ENCODE measurements at places on chromosomes 6 and 20. TPM values are rescaled to one million over a fixed set of nuclear protein-coding genes. Genes with fewer than 3 reads are reported as not detected.

The C20orf204 gene
- 6.8 TPM for total RNA-seq

GRCh38 chr6:106788761-106789160, 159.4 kb downstream of the QRSL1 start:
- DNase-seq: no peak

- DNase-seq: peak; percentile 54
Measured at GRCh38 chr6:142155895-142156757, 9.1 kb downstream of the VTA1 start.

The OPRM1 gene
- total RNA-seq: not detected

GRCh38 chr6:142026471-142026870, 106.3 kb upstream of the GJE1 start:
- no peak for DNase-seq

The DTNBP1 gene
- 16.4 TPM for total RNA-seq

DNA sequence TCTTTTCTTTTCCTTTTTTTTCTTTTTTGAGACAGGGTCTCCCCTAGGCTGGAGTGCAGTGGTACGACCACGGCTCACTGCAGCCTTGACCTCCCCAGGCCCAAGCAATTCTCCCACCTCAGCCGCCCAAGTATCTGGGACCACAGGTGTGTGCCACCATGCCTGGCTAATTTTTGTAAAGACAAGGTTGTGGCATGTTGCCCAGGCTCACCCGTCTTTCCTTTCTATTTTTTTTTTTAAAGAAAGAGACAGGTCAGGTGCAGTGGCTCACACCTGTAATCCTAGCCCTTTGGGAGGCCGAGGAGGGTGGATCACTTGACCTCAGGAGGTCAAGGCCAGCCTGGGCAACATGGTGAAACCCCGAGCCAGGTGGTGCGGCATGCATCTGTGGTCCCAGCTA, 16.6 kb downstream of the BANF2 start:
- no peak for DNase-seq

The RAET1L gene
- not detected for total RNA-seq

- no peak for DNase-seq
Measured at GRCh38 chr20:61537239-61538182, 285.4 kb downstream of the CDH4 start.

All from glomerular endothelial cell (primary cell).